Stomach (tissue), 19 donors: ENCODE measurements at places on chromosomes 7 and 10.

GRCh38 chr7:155831807-155832524, 19.7 kb upstream of the SHH start:
- H3K27ac ChIP-seq = no peak overlapping the region
- no peaks in the 10 kb centered on the region for H3K27me3 ChIP-seq
- no peak overlapping the region for H3K4me3 ChIP-seq
- no peaks in the 10 kb centered on the region for H3K36me3 ChIP-seq
- no peaks in the 10 kb centered on the region for H3K4me1 ChIP-seq
- peak; percentile 47 for DNase-seq

GRCh38 chr7:25907214-25907613, 244.8 kb upstream of the NFE2L3 start:
- no peak for DNase-seq
- H3K4me1 ChIP-seq = peaks cover 3% of the 10 kb centered on the region
- no peaks in the 10 kb centered on the region for H3K36me3 ChIP-seq
- no peak overlapping the region for H3K4me3 ChIP-seq

DNA sequence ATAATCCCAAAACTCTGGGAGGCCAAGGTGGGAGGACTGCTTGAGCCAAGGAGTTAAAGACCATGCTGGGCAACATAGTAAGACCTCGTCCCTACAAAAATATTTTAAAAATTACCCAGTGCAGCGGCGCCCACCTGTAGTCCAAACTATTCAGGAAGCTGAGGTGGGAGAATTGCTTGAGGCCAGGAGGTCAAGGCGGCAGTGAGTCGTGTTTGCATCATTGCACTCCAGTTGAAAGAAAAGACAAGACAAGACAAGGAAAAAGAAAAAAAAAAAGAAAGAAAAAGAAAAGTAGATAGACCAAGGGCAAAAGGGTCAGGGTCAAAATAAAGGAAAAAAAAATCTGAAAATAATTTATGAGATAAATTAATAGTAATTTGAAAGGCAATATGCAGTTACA, 5.8 kb downstream of the ANXA7 start:
- no peak overlapping the region for H3K4me3 ChIP-seq
- H3K4me1 ChIP-seq = peaks cover 16% of the 10 kb centered on the region
- H3K36me3 ChIP-seq = peaks cover 10% of the 10 kb centered on the region
- no peaks in the 10 kb centered on the region for H3K27me3 ChIP-seq

GRCh38 chr10:77564731-77565589, 72.6 kb downstream of the KCNMA1 start:
- no peak for DNase-seq
- H3K27me3 ChIP-seq = no peaks in the 10 kb centered on the region
- H3K4me1 ChIP-seq = peaks cover 69% of the 10 kb centered on the region
- H3K36me3 ChIP-seq = no peaks in the 10 kb centered on the region

DNA sequence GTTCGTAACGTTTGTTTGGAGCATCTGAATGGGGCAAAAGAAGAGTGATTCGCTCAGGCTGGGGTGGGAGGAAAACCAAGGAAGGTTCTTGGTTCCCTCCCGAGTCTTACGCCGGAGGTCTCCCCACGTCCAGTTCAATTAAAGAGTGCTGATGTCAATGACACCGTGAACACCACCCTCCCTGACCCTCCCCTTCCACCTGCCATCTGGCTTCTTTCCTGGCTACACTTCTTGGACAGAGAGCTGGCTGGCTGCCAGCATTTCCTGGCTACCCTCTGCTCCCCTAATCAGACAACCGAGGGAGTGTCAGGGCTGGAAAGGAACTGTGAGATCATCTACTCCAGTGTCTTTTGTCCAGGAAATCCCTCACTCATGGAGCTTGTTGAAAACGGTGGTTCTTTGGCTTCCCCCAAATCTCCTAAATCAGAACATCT, 24.1 kb upstream of the FFAR4 start:
- H3K36me3 ChIP-seq = no peaks in the 10 kb centered on the region
- no peak overlapping the region for H3K27ac ChIP-seq
- H3K4me3 ChIP-seq = no peak overlapping the region
- no peaks in the 10 kb centered on the region for H3K27me3 ChIP-seq
- peak; percentile 45 for DNase-seq

DNA sequence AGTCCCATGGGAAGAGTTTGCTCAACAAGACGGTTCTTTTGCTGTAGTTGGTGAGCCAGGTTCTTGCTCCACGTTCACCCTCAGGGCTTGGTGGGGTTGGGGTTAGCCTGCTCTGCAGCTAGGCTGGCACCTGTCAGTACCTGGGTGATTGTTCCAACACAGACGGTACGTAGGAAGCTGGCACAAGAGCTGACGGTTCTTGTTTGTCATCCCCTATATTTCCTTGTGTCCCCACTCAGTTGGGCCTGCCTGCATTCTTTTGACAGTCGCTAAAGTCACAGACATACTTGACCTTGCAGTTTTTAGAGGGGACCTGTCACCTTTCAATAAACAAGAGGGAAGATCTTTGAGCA, 40.2 kb upstream of the SYPL1 start:
- no peak for DNase-seq
- H3K4me1 ChIP-seq = peaks cover 10% of the 10 kb centered on the region
- H3K27me3 ChIP-seq = no peaks in the 10 kb centered on the region
- no peaks in the 10 kb centered on the region for H3K36me3 ChIP-seq

DNA sequence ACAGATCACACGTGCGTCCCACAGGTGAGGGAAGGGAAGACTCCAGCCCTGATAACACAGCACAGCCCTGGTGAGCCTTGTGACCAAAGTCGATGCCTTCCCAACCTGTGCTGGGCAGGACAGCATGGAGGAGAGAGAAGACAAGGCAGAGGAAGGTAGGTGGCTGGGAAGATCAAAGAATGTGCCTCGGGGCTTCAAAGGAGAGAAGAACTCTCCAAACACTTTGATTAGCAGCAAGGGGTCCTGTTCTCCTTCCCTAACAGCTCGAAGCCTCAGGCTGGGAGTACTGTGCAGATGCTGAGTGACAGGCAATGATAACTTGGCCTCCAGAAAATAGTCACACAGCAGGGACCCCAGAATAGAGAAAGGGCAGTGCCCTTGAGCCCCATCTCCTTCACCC, 288.5 kb downstream of the TCERG1L start:
- H3K4me3 ChIP-seq = no peak overlapping the region
- H3K36me3 ChIP-seq = no peaks in the 10 kb centered on the region
- no peak for DNase-seq

DNA sequence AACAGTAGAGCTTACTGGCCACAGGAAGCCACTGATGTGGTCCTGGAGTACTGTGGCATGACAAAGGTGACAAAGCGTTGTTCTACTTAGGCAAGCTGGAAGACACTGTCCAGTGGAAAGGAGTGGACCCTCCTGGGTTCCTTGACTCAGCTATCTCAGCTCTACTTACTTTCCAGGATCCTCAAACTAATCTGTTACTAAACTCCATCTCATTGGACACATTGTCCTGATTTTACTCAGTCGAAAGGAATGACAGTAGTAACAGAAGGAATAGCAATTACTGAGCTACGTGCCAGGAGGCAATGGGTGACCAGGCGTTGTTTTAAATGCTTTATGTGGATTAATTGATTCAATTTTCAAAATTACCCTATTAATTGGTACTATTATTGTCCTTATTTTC, 41.6 kb downstream of the ABLIM1 start:
- no peaks in the 10 kb centered on the region for H3K36me3 ChIP-seq
- no peak overlapping the region for H3K4me3 ChIP-seq
- no peak overlapping the region for H3K27ac ChIP-seq
- DNase-seq = no peak

DNA sequence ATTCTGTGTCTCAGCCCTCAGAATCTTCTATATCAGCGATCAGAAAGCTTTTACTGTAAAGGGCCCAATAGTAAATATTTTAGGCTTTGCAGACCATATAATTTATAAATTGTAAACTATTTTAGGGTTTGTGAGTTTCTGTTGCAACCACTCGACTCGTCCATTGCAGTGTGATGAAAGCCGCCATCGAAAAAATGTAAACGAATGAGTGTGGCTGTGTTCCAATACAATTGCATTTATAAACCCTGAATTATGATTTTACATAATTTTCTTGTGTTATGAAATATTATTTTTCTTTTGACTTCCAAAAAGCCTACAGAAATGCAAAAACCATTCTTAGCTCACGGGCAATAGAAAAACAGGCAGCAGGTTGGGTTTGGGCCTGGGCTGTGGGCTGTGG, 62.5 kb upstream of the ADO start:
- DNase-seq = no peak
- H3K4me3 ChIP-seq = no peak overlapping the region
- H3K36me3 ChIP-seq = no peaks in the 10 kb centered on the region
- no peak overlapping the region for H3K27ac ChIP-seq
- no peaks in the 10 kb centered on the region for H3K27me3 ChIP-seq

- H3K27ac ChIP-seq = no peak overlapping the region
- H3K27me3 ChIP-seq = no peaks in the 10 kb centered on the region
- H3K36me3 ChIP-seq = no peaks in the 10 kb centered on the region
- DNase-seq = no peak
- no peak overlapping the region for H3K4me3 ChIP-seq
Measured at GRCh38 chr7:134089446-134089845, 37.7 kb upstream of the LRGUK start.

DNA sequence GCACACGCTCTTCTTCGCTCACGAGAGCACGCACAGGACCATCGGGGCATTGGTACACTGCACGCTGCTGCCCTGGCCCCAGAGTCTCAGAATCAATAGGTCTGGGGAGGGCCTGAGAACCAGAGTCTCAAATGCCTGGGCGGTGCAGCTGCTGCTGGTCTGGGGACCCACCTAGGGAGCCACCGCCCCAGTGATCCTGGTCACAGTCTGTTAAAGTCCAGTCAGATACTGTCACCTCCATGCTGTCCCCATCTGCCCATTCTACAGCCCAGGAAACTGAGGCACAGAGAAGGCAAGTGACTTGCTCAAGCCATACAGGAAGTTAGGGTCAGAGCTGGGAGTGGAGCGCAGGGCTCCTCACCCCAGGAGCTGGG, 38.0 kb downstream of the ZCCHC24 start:
- H3K36me3 ChIP-seq = no peaks in the 10 kb centered on the region
- H3K4me3 ChIP-seq = no peak overlapping the region
- no peaks in the 10 kb centered on the region for H3K4me1 ChIP-seq

DNA sequence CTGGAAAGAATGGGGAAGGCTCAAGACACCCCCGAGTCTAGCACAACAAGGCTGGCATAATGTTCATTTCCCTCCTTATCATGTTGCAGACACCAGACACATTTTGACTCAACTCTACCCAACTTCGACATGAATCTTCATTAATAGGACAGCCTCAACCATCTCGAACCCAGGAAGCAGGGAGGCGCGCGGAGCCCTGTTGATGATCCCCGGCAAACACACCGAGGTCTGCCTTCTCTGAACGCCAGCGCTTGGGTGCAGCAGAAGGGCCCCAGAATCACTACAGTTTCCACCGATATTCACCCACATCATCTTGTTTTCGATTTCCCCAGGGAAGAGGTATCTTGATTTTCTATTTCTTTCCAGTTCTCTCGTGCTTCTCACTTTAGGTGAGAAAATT, 563.6 kb downstream of the TCERG1L start:
- H3K27me3 ChIP-seq = no peaks in the 10 kb centered on the region
- DNase-seq = no peak
- H3K4me3 ChIP-seq = no peak overlapping the region
- no peak overlapping the region for H3K27ac ChIP-seq
- H3K36me3 ChIP-seq = no peaks in the 10 kb centered on the region

GRCh38 chr10:112535531-112535951, 88.5 kb downstream of the VTI1A start:
- H3K4me1 ChIP-seq = peaks cover 16% of the 10 kb centered on the region
- H3K27ac ChIP-seq = no peak overlapping the region
- no peak overlapping the region for H3K4me3 ChIP-seq
- H3K36me3 ChIP-seq = peaks cover 19% of the 10 kb centered on the region
- peak; percentile 12 for DNase-seq

GRCh38 chr7:103445228-103446048, 569 bp downstream of the SLC26A5 start:
- peak; percentile 43 for DNase-seq
- peaks cover 15% of the 10 kb centered on the region for H3K27me3 ChIP-seq
- H3K4me3 ChIP-seq = peak overlapping the region; percentile 49
- peak overlapping the region; percentile 63 for H3K27ac ChIP-seq
- H3K4me1 ChIP-seq = peaks cover 20% of the 10 kb centered on the region

DNA sequence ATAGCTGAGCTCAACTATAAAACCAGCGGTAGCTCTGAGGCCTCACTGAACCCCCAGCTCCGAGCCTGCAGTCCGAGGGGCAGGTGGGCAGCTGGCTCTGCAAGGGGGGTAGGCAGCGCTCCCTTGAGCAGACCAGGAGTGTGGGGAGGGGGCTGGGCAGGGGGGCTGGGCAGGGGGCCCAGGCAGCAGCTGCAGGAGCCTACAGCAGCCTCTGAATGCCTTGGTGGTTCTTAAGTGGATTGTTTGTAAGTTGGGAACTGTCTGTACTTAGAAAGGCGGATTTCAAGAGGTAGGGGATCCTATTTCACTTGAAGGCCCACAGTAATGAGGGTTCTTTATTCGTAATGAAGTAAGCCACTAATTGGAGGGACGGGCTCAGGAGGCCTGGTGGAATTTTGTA, 72.3 kb downstream of the ICA1 start:
- no peak for DNase-seq
- H3K27me3 ChIP-seq = no peaks in the 10 kb centered on the region
- no peaks in the 10 kb centered on the region for H3K36me3 ChIP-seq
- H3K4me3 ChIP-seq = no peak overlapping the region

GRCh38 chr10:33190406-33190805, 144.1 kb downstream of the NRP1 start:
- no peak for DNase-seq
- no peaks in the 10 kb centered on the region for H3K27me3 ChIP-seq
- no peak overlapping the region for H3K27ac ChIP-seq

- H3K27ac ChIP-seq = no peak overlapping the region
- no peaks in the 10 kb centered on the region for H3K27me3 ChIP-seq
- H3K4me3 ChIP-seq = no peak overlapping the region
- H3K36me3 ChIP-seq = no peaks in the 10 kb centered on the region
- H3K4me1 ChIP-seq = no peaks in the 10 kb centered on the region
- no peak for DNase-seq
Measured at GRCh38 chr7:21140622-21141021, 287.3 kb upstream of the SP4 start.

GRCh38 chr10:15113766-15114165, 16.6 kb downstream of the RPP38 start:
- no peaks in the 10 kb centered on the region for H3K4me1 ChIP-seq
- no peak for DNase-seq
- no peak overlapping the region for H3K27ac ChIP-seq

- DNase-seq = peak; percentile 55
- H3K27ac ChIP-seq = peak overlapping the region; percentile 57
- no peak overlapping the region for H3K4me3 ChIP-seq
- H3K36me3 ChIP-seq = no peaks in the 10 kb centered on the region
- H3K27me3 ChIP-seq = no peaks in the 10 kb centered on the region
Measured at GRCh38 chr10:110067960-110068770, 60.4 kb downstream of the ADD3 start.
